ENCODE measurements at places on chromosomes 16 and 17. TPM values are rescaled to one million over a fixed set of nuclear protein-coding genes. Genes with fewer than 3 reads are reported as not detected.

The FN3K gene
- polyA plus RNA-seq = 16.8 TPM

The TLCD2 gene
- polyA plus RNA-seq = 0.75 TPM

The P2RX5 gene
- 1.3 TPM for polyA plus RNA-seq

The PLD6 gene
- 2.3 TPM for polyA plus RNA-seq

DNA sequence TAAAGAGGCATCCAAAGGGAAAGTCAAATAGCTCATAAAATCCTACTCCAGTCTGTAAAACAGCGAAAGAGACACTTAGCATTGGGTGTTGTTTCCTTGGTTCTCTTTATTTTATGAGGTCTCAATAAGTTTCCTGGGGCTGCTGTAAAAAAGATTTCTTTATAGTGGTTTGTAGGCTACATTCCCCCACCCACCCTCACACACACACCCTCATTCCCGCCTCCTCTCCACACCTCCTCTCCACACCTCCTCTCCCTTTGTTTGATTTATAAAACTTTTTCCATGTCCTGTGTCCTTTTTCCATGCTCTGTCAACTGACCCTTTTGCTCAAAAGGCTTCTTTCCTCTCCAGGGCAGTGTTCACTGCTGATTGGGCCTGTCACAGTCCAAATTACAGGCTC, 178.9 kb upstream of the SOX9 start:
- no peak for DNase-seq

- DNase-seq = no peak
Observed at GRCh38 chr17:49850772-49851386, 3.0 kb upstream of the TAC4 start.

DNA sequence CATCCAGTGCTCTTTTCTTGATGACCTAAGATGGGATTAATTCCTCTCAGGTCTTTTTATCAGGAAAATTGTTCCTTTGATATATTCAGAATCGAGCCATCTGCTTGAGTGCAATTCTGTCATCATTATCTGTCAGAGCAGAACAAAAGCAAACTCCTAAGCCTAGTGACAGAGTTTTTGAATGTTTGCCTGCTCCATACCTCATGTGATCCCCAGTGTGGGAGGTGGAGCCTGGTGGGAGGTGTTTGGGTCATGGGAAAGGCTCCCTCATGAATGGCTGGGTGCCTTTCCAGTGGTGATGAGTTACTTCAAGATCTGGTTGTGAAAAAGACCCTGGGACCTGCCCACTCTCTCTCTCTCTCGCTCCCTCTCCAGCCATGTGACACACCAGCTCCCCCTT, 628.2 kb downstream of the CDH11 start:
- DNase-seq = no peak

DNA sequence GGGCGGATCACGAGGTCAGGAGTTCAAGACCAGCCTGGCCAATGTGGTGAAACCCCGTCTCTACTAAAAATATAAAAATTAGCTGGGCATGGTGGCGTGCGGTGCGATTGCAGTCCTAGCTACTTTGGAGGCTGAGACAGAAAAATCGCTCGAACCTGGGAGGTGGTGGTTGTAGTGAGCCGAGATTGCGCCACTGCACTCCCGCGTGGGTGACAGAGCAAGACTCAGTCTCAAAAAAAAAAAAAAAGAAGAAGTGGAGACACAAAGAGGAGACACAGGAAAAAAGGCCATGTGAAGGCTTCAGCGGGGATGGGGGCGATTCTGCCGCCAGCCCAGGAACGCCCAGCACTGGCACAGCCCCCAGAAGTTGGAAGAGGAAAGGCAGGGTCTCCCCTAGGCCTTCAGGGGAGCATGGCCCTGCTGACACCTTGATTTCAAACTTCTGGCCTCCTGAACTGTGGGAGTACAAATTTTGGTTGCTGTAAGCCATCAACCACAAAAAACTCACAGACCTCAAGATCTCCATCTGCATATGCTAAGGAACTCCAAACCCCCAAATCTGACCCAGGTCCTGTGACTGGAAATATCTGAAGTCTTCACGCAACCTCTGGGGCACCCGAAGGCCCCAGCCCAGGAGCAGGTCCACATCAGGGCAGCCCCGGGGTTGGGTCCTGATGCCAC, 7.0 kb downstream of the SGSH start:
- DNase-seq = peak; percentile 7

DNA sequence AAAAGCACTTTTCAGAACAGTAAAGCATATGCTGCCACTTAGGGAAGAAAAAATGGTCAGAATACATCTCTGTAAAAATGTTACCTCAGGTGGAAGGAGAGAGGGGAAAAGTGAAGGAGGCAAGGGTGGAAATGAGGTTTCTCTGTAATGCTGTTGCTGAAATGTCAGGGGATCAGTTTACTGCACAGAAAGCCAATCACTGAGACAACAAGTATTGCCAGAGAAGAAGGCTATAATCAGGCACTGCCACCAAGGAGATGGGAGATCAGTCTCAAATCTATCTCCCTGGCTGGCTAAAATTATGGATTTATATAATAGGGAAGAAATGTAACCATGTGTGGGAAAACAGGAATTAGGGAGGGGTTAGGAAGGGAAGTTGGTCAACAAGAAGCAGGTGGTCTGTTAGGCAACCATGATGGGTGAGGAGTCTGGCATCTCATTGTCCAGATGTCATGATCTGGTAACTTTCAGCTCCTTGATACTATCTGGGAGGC, 27.7 kb upstream of the GUCY2D start:
- no peak for DNase-seq

DNA sequence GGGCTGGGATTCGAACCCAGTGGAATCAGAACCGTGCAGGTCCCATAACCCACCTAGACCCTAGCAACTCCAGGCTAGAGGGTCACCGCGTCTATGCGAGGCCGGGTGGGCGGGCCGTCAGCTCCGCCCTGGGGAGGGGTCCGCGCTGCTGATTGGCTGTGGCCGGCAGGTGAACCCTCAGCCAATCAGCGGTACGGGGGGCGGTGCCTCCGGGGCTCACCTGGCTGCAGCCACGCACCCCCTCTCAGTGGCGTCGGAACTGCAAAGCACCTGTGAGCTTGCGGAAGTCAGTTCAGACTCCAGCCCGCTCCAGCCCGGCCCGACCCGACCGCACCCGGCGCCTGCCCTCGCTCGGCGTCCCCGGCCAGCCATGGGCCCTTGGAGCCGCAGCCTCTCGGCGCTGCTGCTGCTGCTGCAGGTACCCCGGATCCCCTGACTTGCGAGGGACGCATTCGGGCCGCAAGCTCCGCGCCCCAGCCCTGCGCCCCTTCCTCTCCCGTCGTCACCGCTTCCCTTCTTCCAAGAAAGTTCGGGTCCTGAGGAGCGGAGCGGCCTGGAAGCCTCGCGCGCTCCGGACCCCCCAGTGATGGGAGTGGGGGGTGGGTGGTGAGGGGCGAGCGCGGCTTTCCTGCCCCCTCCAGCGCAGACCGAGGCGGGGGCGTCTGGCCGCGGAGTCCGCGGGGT, at the start of gene CDH1:
TSS of gene CDH1 (plus strand) at position 247 of the 684 bp plus-strand sequence. CDS start at position 371, 124 bp downstream.
- peak; percentile 97 for DNase-seq

DNA sequence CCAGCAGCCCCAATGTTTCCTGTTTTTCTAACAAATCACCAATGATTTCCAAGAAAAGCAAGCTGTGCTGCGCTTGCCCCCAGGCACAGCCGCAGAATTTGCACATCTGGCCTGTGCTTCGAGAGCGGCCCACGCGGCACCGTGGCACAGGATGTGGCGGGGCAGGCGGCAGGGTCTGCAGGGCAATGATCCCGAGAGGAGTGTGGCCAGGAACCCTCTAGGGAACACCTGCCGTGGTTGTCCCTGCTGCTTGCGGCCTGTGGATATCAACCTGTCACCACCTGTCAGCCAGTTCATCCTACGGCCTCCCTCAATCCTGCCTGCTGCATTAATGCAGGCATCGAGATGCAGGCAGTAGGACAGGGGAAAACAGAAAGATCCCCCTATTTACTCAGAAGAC, 24.0 kb downstream of the PIK3R5 start:
- DNase-seq = no peak

DNA sequence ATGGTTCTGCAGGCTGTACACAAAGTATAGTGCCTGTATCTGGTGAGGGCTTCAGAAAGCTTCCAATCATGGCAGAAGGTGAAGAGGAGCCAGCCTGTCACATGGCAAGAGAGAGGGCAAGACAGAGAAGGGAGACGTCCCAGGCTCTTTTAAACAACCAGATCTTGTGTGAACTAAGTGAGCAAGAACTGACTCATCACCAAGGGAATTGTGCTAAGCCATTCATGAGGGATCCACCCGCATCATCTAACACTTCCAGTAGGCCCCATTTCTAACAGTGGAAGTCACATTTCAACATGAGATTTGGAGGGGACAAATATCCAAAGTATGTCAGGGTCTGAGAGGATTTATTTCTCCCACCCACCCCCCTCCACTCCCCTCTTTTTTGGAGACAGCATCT, 56.2 kb upstream of the ELAC2 start:
- no peak for DNase-seq

DNA sequence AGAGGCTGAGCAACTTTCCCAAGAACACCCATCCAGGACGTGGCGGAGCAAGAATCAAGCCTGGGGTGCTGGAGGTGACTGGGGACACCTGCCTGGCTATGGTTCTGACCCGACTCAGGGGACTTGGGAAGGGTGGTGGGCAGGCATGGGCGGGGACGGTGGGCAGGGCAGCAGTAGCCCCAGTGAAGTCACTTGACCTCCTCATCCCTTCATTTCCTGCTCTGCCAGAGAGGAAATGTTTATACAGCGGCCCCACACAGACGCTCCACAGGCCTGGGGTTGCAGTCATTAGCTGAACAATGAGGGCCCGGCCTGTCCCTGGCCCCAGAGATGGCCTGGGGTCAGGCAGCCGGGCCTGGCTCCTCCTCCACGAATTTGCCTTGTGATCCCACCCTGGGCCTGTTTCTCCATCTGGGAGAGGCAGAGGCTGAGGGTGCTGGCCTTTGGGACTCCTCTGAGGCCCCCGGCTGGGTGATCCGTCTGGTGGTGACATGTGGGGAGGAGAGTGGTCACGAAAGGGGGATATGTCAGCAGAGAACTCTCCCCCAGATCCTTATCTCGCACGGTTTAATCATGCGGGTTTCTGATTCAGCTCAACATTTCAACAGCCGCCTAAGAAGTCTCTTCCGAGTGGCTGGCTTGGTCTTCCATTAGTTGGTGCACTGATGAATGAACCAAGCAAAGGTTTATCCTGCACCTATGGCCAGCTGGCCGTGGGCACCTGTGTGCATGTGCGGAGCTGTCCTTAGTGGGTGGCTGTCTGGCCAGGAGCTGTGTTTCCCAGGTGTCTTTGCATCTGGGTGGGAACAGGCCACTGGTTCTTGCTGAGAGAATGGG, 175.9 kb downstream of the IRF8 start:
- no peak for DNase-seq

GRCh38 chr17:7352503-7352889, 534 bp downstream of the KCTD11 start:
- DNase-seq = no peak

DNA sequence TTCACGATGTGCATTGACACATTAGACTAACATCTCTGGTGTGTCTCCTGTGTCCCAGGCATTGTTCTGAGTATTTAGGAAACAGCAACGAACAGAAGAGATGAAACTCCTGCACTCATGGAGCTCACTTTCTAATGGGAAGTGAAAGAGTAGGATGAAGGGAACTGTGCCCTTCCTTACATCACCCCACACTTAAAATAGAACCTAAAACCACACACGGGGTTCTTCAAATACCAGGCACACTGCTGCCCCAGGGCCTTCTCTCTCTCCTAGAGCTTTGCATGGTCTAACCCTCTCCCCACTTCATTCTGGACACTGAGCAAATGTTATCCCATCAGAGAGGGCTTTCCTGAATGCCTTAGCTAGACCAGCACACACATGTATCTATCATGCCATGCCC, 33.7 kb downstream of the TRIM25 start:
- no peak for DNase-seq
